ENCODE measurements at places on chromosomes 5 and 9. TPM values are rescaled to one million over a fixed set of nuclear protein-coding genes. Genes with fewer than 3 reads are reported as not detected.
A peak's percentile ranks its signal among the peaks of the same experiment; 100 is the strongest.

Gene IL33
- 7.6 TPM for total RNA-seq

Gene SHROOM1
- total RNA-seq, result 60.2 TPM

Gene CARTPT
- not detected for total RNA-seq

Gene AGXT2
- 11.2 TPM for total RNA-seq

Gene CCNG1
- 213 TPM for total RNA-seq

Gene COL27A1
- 23.1 TPM for total RNA-seq

Gene CAMK2A
- total RNA-seq, result not detected

Gene TIMD4
- not detected for total RNA-seq

DNA sequence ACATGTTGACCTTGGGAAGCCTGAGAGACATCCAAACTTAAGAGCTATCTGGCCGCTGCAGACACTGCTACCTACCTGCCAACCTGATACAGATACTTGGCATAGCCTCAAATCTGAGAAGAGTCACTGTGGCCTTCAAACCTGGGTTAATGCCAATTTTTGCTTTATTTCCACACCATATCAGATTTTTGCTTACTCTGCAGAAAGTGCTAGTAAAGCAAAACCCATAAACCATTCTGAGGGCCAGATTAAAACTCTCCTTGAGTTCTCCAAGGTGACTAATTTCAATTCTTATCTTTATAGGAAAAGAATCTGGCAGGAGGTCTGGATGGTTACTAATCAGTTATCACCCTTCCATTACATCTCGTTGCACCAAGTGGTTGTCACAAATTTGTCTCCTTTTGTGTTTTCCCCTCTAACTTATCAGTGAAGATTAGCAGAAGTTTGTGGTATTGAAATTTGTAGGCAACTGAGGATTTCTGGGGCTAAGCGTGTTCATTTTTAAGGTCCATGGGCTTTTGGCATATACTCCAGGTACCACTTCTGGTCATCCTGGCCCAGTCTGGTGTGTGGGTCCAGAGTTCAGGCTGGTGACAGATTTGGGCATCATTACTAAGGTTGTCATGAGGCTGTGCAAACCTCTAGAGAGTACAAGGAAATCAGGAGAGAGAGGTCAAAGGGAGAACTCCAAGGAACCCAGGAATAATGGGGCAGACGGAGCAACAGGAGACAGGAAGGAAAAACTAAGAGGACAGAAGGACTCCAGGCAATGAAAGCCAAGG lies 177.9 kb downstream of the TSSK1B start:
- H3K4me1 ChIP-seq, result no peaks in the 10 kb centered on the region
- no peaks in the 10 kb centered on the region for H3K36me3 ChIP-seq
- no peak overlapping the region for H3K27ac ChIP-seq
- no peak for DNase-seq
- H3K27me3 ChIP-seq, result no peaks in the 10 kb centered on the region

GRCh38 chr9:27400334-27400880 lies 103.5 kb upstream of the EQTN start:
- no peaks in the 10 kb centered on the region for H3K36me3 ChIP-seq
- peaks cover 13% of the 10 kb centered on the region for H3K4me1 ChIP-seq
- H3K27ac ChIP-seq, result peak overlapping the region; percentile 42
- no peaks in the 10 kb centered on the region for H3K27me3 ChIP-seq

DNA sequence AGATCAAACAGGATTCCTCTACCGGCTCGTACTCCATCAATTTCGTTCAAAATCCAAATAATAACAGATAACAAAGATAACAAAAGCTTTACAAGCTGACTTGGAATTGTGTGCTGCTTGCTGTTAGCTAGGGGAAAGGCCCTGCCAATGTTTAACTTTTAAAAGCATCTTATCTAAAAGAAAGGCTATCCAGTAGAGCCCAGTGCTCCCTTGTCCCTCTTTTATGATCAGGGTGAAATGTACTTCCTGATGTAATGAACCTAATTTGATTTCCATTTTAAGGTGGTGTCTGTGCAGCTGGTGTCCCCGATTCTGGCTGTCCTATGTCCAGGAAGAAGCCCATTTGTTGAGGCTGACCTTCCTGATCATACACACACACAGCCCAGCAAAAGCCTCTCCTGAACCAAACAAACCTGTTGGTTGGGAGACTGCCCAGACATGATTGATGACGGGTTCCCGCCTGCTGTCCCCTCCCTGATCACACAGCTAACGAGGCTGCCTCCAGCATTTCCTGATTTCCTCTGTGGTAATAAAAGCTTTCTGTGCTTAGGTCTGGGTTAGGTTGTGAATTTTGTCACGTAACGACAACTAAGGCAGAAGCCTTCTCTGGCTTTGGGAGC lies 54.1 kb downstream of the PWWP2A start:
- peak overlapping the region; percentile 11 for H3K27ac ChIP-seq
- peaks cover 12% of the 10 kb centered on the region for H3K36me3 ChIP-seq
- no peaks in the 10 kb centered on the region for H3K27me3 ChIP-seq
- DNase-seq, result peak; percentile 77

DNA sequence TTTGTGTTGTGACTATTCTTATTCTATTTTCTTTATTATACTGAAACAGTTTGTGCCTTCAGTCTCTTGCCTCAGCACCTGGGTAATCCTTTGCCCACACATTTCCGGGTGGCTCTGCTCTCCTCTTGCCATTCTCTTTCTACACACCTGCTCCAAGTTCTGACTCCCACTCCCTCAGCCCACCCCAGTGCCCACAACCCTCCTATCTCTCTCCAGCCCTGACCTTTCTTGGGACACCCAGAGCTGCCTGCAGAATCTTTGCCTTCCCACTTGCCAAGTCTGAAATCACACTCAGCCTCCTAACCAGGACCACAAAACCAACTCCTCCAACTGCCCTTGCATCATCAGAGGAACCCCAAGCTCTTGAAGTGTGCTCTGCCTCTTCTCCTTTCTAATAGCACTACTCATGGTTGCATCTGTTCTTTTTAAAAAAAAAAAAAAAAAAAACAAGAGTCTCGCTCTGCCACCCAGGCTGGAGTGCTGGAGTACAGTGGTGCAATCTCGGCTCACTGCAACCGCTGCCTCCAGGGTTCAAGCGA lies 4.1 kb downstream of the SWI5 start:
- H3K4me3 ChIP-seq, result no peak overlapping the region
- H3K27me3 ChIP-seq, result no peaks in the 10 kb centered on the region
- H3K27ac ChIP-seq, result no peak overlapping the region
- H3K4me1 ChIP-seq, result peaks cover 2% of the 10 kb centered on the region
- no peaks in the 10 kb centered on the region for H3K36me3 ChIP-seq
- DNase-seq, result no peak

DNA sequence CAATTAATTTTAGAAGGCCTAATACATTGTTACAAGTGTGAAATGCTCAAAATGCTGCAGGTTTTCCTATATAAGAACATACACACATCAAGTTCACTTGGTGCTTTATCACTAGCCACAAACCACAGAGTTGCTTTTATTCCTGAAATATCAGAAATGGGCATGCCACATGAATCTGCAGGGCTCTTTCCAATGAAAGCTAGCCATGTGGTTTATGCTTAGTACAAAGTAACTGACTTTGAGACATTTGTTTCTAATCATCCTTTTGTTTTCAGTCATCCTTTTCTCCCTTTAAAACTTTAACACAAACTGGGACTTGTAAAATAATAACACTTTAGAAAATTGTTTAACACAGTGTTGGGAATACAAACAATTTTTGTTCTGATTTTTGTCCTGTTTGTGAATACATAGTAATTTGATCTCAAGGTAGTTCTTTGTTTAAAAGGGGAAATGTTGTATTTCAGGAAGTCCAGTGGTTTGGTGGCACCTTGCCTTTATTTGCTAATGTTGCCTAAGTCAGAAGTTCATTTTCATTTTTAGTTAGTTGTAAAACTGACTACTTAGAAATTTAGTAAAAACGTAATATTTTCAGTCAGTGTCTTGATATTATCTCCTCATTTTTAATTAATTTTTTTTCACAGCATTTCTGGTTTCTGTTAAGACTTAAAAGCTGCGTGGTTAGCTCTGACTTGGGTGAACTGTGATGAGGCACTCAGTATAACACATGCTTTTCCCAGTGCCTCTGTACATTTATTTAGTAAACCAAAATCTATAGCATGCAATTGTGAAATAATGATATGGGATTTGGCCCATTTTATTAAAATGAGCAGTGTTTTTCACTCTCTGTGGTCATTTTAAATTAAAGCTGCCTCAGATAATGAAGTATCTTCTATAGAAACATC lies 18.6 kb downstream of the PRDM6 start:
- H3K36me3 ChIP-seq, result no peaks in the 10 kb centered on the region
- H3K4me3 ChIP-seq, result no peak overlapping the region
- no peak for DNase-seq
- H3K4me1 ChIP-seq, result no peaks in the 10 kb centered on the region
- no peak overlapping the region for H3K27ac ChIP-seq

DNA sequence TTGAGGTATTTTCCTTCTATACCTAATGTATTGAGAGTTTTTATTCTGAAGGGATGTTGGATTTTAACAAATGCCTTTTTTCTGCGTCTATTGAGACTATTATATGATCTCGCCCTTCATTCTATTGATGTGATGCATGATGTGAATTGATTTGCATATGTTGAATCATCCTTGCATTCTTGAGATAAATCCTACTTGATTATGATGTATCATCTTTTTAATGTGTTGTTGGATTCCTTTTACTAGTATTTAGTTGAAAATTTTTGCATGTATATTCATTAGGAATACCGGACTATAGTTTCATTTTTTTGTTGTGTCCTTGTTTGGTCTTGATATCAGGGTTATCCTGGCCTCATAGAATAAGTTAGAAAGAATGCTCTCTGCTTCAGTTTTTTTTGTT lies 169.7 kb downstream of the NPR3 start:
- H3K4me3 ChIP-seq, result no peak overlapping the region
- H3K27me3 ChIP-seq, result no peaks in the 10 kb centered on the region
- H3K4me1 ChIP-seq, result no peaks in the 10 kb centered on the region
- no peak for DNase-seq

- no peak for DNase-seq
- no peak overlapping the region for H3K27ac ChIP-seq
- no peaks in the 10 kb centered on the region for H3K36me3 ChIP-seq
- H3K4me1 ChIP-seq, result no peaks in the 10 kb centered on the region
Measured at GRCh38 chr9:77221431-77221830, 44.1 kb downstream of the VPS13A start.

- no peaks in the 10 kb centered on the region for H3K36me3 ChIP-seq
- H3K4me3 ChIP-seq, result no peak overlapping the region
- no peaks in the 10 kb centered on the region for H3K4me1 ChIP-seq
- no peak overlapping the region for H3K27ac ChIP-seq
- H3K27me3 ChIP-seq, result no peaks in the 10 kb centered on the region
Measured at GRCh38 chr9:107176436-107177151, 106.5 kb upstream of the RAD23B start.

- no peak overlapping the region for H3K4me3 ChIP-seq
- no peak overlapping the region for H3K27ac ChIP-seq
- no peaks in the 10 kb centered on the region for H3K36me3 ChIP-seq
- H3K27me3 ChIP-seq, result no peaks in the 10 kb centered on the region
- H3K4me1 ChIP-seq, result no peaks in the 10 kb centered on the region
- DNase-seq, result no peak
Measured at GRCh38 chr5:108560581-108560980, 178.7 kb upstream of the FBXL17 start.

GRCh38 chr9:35771943-35772342 lies 17.9 kb upstream of the MSMP start:
- H3K27ac ChIP-seq, result no peak overlapping the region
- no peak for DNase-seq

- H3K27ac ChIP-seq, result no peak overlapping the region
- no peak overlapping the region for H3K4me3 ChIP-seq
- no peak for DNase-seq
- no peaks in the 10 kb centered on the region for H3K36me3 ChIP-seq
- H3K27me3 ChIP-seq, result no peaks in the 10 kb centered on the region
- H3K4me1 ChIP-seq, result no peaks in the 10 kb centered on the region
Measured at GRCh38 chr5:115132465-115132864, 37.2 kb downstream of the TRIM36 start.

- no peaks in the 10 kb centered on the region for H3K4me1 ChIP-seq
- no peak for DNase-seq
- no peaks in the 10 kb centered on the region for H3K27me3 ChIP-seq
- no peak overlapping the region for H3K4me3 ChIP-seq
Measured at GRCh38 chr5:14776602-14777001, 95.0 kb downstream of the ANKH start.

- no peaks in the 10 kb centered on the region for H3K27me3 ChIP-seq
- no peak overlapping the region for H3K27ac ChIP-seq
- H3K4me1 ChIP-seq, result no peaks in the 10 kb centered on the region
- H3K36me3 ChIP-seq, result no peaks in the 10 kb centered on the region
Measured at GRCh38 chr9:129211686-129212085, 33.6 kb upstream of the IER5L start.

GRCh38 chr9:35798658-35799374 lies 7.4 kb downstream of the NPR2 start:
- no peak overlapping the region for H3K4me3 ChIP-seq
- no peaks in the 10 kb centered on the region for H3K27me3 ChIP-seq
- no peak for DNase-seq
- H3K4me1 ChIP-seq, result no peaks in the 10 kb centered on the region

GRCh38 chr5:106766916-106767315 lies 903.8 kb downstream of the EFNA5 start:
- H3K36me3 ChIP-seq, result no peaks in the 10 kb centered on the region
- H3K27ac ChIP-seq, result no peak overlapping the region
- H3K4me3 ChIP-seq, result no peak overlapping the region
- H3K4me1 ChIP-seq, result no peaks in the 10 kb centered on the region
- no peaks in the 10 kb centered on the region for H3K27me3 ChIP-seq
- no peak for DNase-seq

GRCh38 chr5:125654392-125654791 lies 768.8 kb upstream of the GRAMD2B start:
- H3K27me3 ChIP-seq, result no peaks in the 10 kb centered on the region
- H3K4me3 ChIP-seq, result no peak overlapping the region
- no peaks in the 10 kb centered on the region for H3K36me3 ChIP-seq

GRCh38 chr5:6273749-6274148 lies 104.6 kb downstream of the MED10 start:
- DNase-seq, result no peak
- no peak overlapping the region for H3K27ac ChIP-seq
- no peaks in the 10 kb centered on the region for H3K27me3 ChIP-seq
- no peaks in the 10 kb centered on the region for H3K36me3 ChIP-seq

DNA sequence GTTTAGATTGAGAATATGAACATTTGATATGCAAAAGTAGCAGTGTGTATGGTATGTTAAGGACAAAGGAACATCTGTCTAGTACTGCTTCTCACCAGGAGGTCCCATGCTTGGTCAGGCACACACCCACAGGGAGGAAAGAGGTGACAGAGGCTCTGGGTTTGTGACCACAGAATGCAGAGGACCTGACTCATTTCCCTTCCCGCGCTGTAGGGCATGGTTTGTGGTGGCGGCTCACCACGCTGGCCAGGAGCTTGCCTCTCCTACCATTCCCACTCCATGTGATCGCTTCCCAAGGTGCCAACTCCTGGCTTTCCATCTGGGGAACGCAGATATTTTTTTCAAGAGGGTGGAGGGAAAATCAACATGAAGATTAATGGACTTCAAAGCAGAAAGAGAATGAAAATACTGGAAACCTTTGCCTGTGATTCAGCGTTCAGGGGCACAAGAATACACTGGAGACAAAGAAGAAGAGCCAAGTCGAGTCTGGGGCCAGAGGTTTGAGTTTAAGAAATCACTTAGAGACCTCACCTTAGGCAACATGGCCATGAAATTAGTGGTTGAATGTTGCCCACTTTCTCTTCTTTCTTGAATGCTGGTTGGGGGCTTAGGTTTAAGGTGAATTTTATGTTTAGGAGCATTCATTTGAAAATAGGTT lies 477.8 kb downstream of the CCDC171 start:
- H3K27me3 ChIP-seq, result no peaks in the 10 kb centered on the region
- no peak overlapping the region for H3K27ac ChIP-seq
- H3K4me3 ChIP-seq, result no peak overlapping the region
- no peaks in the 10 kb centered on the region for H3K4me1 ChIP-seq
- no peak for DNase-seq
- H3K36me3 ChIP-seq, result no peaks in the 10 kb centered on the region
